ENCODE measurements at places on chromosomes 2 and 18. TPM values are rescaled to one million over a fixed set of nuclear protein-coding genes. Genes with fewer than 3 reads are reported as not detected.

DNA sequence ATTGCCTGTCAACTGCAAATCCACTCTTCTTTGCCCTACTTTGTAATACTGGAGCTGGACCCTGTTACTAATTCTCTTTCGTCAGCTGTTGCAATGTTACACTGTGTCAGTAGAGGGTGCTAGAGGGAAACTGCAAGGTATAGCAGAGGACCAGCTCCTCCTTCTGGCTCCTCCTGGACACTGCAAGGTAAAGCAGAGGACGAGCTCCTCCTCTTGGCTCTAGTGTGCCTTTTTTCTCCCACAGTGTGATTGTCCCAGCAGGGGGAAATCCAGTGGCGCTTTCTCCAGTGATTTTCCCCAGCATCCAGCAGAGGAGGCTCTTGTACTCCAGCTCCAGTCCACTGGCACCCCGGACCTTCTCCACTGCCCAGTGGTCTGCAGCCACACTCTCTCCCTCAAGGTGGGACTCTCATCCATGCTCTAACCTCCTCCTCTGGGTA, 95.6 kb downstream of the CAPN13 start:
- H3K4me1 ChIP-seq: no peaks in the 10 kb centered on the region
- peak; percentile 91 for DNase-seq
- H3K27me3 ChIP-seq: no peaks in the 10 kb centered on the region
- peaks cover 10% of the 10 kb centered on the region for H3K36me3 ChIP-seq
- H3K4me3 ChIP-seq: no peak overlapping the region

GRCh38 chr2:189236066-189236465, 56.5 kb upstream of the COL5A2 start:
- H3K4me3 ChIP-seq: no peak overlapping the region
- H3K27ac ChIP-seq: no peak overlapping the region
- no peaks in the 10 kb centered on the region for H3K36me3 ChIP-seq
- DNase-seq: no peak
- H3K4me1 ChIP-seq: no peaks in the 10 kb centered on the region

- H3K4me3 ChIP-seq: no peak overlapping the region
- no peaks in the 10 kb centered on the region for H3K27me3 ChIP-seq
- no peaks in the 10 kb centered on the region for H3K36me3 ChIP-seq
- no peak overlapping the region for H3K27ac ChIP-seq
- no peak for DNase-seq
These were observed 71.7 kb downstream of the PTRHD1 start for GRCh38 chr2:24721470-24721869.

- H3K36me3 ChIP-seq: no peaks in the 10 kb centered on the region
- H3K27ac ChIP-seq: no peak overlapping the region
- no peaks in the 10 kb centered on the region for H3K4me1 ChIP-seq
- DNase-seq: no peak
- no peak overlapping the region for H3K4me3 ChIP-seq
These were observed 70.4 kb downstream of the APLF start for GRCh38 chr2:68537809-68538208.

ACADL gene
- total RNA-seq: 0.24 TPM

DNA sequence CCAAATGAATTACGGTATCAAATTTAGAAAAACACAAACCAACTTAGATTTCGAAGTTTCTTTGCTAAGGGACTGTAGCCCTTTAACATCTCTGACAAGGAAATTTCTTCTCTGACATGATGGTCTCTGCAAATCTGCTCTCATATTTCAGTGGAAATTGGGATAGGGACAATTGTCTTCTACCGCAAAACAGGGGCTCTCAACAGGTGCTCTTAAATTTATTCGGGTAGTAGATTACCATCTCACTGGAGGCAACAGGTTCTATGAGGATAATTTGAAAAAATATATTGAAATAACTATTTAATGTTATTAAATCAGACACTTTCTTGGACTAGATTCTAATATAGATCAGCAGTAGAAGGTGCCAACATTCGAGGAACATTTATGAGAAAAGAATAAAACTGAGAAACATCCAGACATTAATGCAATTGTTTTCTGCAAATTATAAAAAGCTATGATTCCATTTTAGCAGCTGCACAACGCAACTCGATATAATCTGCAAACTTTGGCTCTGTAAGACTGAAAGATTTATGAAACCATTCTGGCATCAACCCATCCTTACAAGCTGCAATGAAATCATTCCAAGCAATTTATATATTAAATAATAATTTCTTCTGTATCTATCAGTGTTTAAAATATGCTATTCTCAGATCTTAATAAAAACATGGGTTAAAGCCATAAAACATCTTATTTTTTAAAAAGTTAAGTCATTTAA, 10.0 kb upstream of the BCL2 start:
- H3K4me1 ChIP-seq: no peaks in the 10 kb centered on the region
- H3K36me3 ChIP-seq: peaks cover 29% of the 10 kb centered on the region
- no peaks in the 10 kb centered on the region for H3K27me3 ChIP-seq
- no peak for DNase-seq
- no peak overlapping the region for H3K27ac ChIP-seq
- no peak overlapping the region for H3K4me3 ChIP-seq

- no peaks in the 10 kb centered on the region for H3K27me3 ChIP-seq
- H3K4me3 ChIP-seq: no peak overlapping the region
- H3K4me1 ChIP-seq: no peaks in the 10 kb centered on the region
- no peak overlapping the region for H3K27ac ChIP-seq
- no peaks in the 10 kb centered on the region for H3K36me3 ChIP-seq
These were observed 129.2 kb downstream of the MEP1B start for GRCh38 chr18:32319084-32319483.

GRCh38 chr18:2027016-2027415, 544.3 kb downstream of the METTL4 start:
- H3K27ac ChIP-seq: no peak overlapping the region
- no peaks in the 10 kb centered on the region for H3K4me1 ChIP-seq
- H3K27me3 ChIP-seq: no peaks in the 10 kb centered on the region
- no peaks in the 10 kb centered on the region for H3K36me3 ChIP-seq

C1QL2 gene
- 0.81 TPM for total RNA-seq

DNA sequence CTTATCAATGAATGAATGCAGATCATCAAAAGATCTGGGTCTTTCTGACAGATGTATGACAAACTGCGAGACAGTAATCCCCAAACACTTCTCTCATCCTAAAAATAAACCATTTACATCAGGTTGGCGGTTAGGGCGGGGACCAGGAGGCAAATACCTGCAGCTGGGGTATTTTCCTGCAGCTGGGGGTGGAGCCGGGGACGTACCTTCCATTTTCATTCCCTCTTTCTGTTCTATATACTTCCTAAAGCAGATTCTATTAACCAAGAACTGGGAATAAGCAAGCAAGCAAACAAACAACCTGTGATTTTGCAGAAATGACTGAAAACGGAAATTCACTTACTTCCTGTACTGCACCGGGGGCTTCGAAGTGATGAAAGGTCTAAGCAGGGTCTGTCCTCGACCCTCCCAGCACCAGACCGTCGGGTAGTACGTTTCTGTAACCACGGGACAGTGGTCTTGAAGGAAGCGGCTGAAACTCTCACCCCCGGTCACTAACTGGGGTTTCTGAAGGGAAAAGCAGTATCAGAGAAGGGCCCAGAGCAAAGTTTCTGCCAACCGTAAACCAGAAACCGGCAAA, 1.2 kb downstream of the ABHD3 start:
- H3K27ac ChIP-seq: no peak overlapping the region
- peak; percentile 34 for DNase-seq

GRCh38 chr2:20135631-20136050, 84.2 kb upstream of the LAPTM4A start:
- H3K4me1 ChIP-seq: no peaks in the 10 kb centered on the region
- peak; percentile 85 for DNase-seq
- no peaks in the 10 kb centered on the region for H3K27me3 ChIP-seq
- no peaks in the 10 kb centered on the region for H3K36me3 ChIP-seq
- H3K4me3 ChIP-seq: no peak overlapping the region

GRCh38 chr18:60246606-60247005, 126.0 kb downstream of the MC4R start:
- H3K27me3 ChIP-seq: no peaks in the 10 kb centered on the region
- H3K36me3 ChIP-seq: no peaks in the 10 kb centered on the region
- H3K27ac ChIP-seq: no peak overlapping the region
- no peak for DNase-seq
- no peak overlapping the region for H3K4me3 ChIP-seq
- H3K4me1 ChIP-seq: no peaks in the 10 kb centered on the region

DNA sequence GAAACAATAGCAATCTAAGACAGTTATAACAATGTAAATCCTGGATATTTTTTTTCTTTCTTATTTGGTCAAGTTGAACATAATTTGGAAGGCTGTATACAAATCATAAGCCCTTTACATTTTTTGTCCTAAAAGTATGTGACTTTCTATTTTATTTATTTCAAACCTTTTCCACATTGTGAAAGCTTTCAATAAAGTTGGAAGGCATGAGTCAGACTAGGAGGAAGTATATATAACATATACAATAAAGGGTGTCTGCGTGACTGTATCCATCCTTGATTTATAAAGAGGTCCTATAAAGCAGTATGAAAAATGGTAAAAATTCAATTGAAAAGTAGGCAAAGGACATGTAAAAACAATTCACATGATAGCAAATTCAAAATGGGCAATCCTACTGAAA, 44.4 kb downstream of the CRACDL start:
- DNase-seq: no peak
- no peaks in the 10 kb centered on the region for H3K4me1 ChIP-seq
- H3K36me3 ChIP-seq: peaks cover 2% of the 10 kb centered on the region
- no peaks in the 10 kb centered on the region for H3K27me3 ChIP-seq
- H3K27ac ChIP-seq: no peak overlapping the region
- H3K4me3 ChIP-seq: no peak overlapping the region

DNA sequence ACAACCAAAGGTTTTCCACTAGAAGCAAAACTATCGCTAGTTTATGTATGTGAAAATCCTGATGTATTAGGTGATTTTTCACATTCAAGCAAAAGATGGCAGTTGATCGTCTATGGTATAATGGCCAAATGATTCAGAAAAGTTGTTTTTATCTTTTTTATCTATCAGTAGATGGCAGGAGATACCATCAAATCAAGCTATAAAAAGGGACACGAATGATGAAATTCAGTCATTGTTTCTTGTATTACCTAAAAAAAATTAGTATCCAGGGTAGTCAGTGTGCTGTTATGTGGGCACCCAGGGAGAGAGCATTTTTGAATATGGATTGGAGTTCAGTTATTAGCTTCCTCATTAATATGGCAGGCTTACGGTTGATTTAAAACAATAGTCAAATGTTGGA, 22.9 kb upstream of the CAVIN2 start:
- H3K4me1 ChIP-seq: no peaks in the 10 kb centered on the region
- no peaks in the 10 kb centered on the region for H3K27me3 ChIP-seq
- H3K27ac ChIP-seq: no peak overlapping the region
- no peaks in the 10 kb centered on the region for H3K36me3 ChIP-seq

MMADHC gene
- 149 TPM for total RNA-seq

EFR3B gene
- total RNA-seq: 7.2 TPM

DNA sequence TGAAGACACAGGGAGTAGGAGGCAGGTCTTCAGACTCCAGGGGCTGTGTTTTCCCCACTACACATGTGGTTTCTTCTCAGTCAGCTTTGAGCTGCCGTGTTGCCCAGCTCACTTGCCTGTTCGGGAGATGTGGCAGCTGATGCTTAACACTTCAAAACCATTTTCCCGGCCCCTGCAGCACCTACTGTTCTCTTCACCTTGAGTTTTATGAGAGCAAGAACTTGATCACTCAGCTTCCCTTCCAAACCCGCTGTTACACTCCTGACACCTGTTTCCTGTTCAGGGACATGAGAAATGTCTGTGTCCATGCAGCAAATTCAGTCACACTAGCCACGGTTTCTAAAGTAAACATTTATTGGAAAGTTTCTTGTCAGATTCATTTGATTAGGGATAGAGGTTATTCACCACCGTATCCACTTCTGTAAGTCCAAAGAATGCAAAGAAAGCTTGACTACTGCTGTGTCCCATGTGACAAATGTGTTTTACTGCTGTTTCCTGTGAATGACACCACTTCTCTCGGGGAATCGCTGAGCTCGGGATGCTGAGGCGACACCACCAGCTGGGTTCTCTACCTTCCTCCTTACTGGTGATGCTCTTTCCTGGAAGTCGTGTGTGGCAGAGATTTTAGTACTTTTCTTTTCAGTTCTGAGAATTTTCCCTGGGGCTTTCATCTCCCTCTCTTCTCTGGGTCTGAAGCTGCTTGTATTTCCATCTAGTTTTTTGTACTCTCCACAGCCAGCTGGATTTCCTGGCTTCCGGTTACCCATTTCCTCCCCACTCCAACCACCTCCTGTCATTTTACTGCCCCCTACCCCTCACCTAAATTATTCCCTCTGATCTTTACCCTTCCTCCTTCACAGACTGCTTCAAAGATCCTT, 91.7 kb downstream of the KLF7 start:
- H3K4me3 ChIP-seq: no peak overlapping the region
- peaks cover 7% of the 10 kb centered on the region for H3K36me3 ChIP-seq
- H3K27ac ChIP-seq: no peak overlapping the region
- peaks cover 10% of the 10 kb centered on the region for H3K4me1 ChIP-seq
- DNase-seq: no peak
- H3K27me3 ChIP-seq: no peaks in the 10 kb centered on the region

DNA sequence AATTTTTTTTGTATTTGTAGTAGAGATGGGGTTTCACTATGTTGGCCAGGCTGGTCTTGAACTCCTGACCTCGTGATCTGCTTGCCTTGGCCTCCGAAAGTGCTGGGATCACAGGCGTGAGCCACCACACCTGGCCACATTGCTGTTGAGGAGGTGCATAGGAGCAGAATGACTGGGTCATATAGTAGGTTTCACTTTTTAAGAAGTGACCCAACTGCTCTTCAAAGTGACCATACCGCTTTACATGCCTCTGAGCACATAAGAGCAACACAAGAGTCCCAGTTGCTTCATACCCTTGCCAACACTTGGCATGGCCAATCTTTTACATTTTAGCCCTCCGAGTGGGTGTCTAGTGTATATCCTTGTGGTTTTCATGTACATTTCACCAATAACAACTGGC, 28.9 kb downstream of the RRM2 start:
- no peaks in the 10 kb centered on the region for H3K4me1 ChIP-seq
- H3K36me3 ChIP-seq: peaks cover 6% of the 10 kb centered on the region
- no peak overlapping the region for H3K4me3 ChIP-seq
- DNase-seq: no peak

IL36B gene
- total RNA-seq: not detected

ADD2 gene
- total RNA-seq: 124 TPM

OTOF gene
- 0.15 TPM for total RNA-seq

TFPI gene
- total RNA-seq: 5.8 TPM

CFC1 gene
- 0.22 TPM for total RNA-seq

PAX3 gene
- total RNA-seq: not detected

- no peaks in the 10 kb centered on the region for H3K27me3 ChIP-seq
- H3K36me3 ChIP-seq: no peaks in the 10 kb centered on the region
- no peak overlapping the region for H3K4me3 ChIP-seq
- DNase-seq: no peak
These were observed 39.4 kb upstream of the ZNF804A start for GRCh38 chr2:184558713-184559464.

- no peaks in the 10 kb centered on the region for H3K36me3 ChIP-seq
- H3K27me3 ChIP-seq: peaks cover 6% of the 10 kb centered on the region
- no peak overlapping the region for H3K27ac ChIP-seq
- H3K4me3 ChIP-seq: no peak overlapping the region
- no peak for DNase-seq
These were observed 96.9 kb upstream of the MGAT4A start for GRCh38 chr2:98827625-98828368.

GRCh38 chr18:56321470-56321869, 316.9 kb downstream of the TXNL1 start:
- no peaks in the 10 kb centered on the region for H3K4me1 ChIP-seq
- no peak for DNase-seq
- H3K27ac ChIP-seq: no peak overlapping the region
- no peaks in the 10 kb centered on the region for H3K27me3 ChIP-seq
- H3K36me3 ChIP-seq: no peaks in the 10 kb centered on the region

Data from H9 (cell line).